ENCODE measurements at places on chromosomes 6 and 20.
A peak's percentile ranks its signal among the peaks of the same experiment; 100 is the strongest.

GRCh38 chr20:17987988-17988387 is 19.2 kb downstream of the MGME1 start:
- DNase-seq: peak; percentile 42

DNA sequence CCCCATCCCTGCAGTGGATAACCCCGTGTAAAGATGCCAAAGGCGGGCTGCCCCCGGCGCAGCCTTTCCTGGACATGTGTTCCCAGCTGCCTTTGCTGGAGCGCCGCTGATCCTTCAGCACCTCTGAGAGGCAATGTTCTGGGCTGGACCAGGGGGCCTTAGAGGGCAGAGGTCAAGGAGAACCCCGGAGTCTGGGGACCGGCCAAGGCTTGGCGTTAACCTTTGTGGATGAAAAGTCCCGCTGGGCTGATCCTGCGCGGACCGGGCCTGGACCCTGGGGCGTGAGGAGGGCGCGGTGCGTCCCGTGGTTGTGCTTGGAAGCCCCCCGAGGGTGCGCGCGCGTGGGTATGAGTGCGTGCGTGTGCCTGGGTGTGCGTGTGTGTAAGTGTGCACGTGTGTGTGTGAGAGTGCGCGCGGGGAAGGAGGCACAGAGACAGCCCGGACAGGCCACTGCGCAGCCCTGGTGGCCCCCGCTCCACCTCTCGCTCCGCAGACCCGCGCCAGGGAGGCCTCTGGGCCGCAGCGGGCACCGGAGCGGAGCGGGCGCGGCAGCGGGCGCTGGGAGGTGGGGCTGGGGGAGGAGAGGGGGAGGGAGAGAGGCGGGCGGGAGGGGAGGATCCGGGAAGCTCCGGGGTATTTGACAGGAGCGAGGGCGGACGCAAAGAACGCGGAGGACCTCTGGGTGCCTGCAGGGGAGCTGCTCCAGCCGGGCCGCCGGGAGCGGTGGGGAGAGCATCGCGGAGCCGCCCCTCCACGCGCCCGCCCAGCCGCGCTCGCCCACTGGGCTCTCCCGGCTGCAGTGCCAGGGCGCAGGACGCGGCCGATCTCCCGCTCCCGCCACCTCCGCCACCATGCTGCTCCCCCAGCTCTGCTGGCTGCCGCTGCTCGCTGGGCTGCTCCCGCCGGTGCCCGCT is at the start of gene SMOC2:
TSS of gene SMOC2 (plus strand) at position 665 of the 914 bp plus-strand sequence. CDS start at position 852, 187 bp downstream.
- DNase-seq: no peak

- DNase-seq: no peak
These were observed 62.4 kb upstream of the TMEM200A start for GRCh38 chr6:130303431-130303830.

DNA sequence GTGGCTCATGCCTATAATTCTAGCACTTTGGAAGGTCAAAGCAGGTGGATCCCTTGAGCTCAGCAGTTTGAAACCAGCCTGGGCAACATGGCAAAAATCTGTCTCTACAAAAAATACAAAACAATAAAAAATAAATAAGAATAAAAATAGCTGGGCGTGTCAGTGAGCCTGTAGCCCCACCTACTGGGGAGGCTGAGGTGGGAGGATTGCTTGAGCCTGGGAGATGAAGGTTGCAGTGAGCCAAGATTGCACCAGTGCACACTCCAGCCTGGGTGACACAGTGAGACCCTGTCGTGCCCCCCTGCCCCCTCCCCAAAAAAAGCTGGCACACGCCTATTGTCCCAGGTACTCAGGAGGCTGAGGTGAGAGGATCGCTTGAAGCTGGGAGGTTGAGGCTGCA is 35.1 kb upstream of the SRPK1 start:
- no peak for DNase-seq

- no peak for DNase-seq
These were observed 44.7 kb upstream of the ZFP64 start for GRCh38 chr20:52236292-52236691.

DNA sequence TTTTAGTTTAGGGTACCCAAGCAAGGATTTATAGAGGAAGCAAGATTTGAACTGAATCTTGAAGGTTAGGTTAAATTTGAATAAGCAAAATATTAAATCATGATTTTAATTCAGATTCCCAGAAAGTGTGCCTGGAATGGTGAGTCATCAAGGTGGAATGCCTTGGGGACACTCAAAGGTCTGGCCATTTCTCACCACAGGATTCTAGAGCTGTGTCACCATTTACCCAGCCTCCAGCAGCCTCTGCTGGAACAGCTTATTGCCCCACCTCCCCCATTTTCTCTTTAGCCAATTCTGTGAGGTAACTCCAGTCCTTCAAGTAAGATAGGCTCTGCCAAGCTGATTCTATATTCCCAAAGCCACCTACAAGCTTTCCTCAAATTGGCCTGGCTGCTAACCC is 181.4 kb downstream of the SIM1 start:
- DNase-seq: no peak

GRCh38 chr6:143026696-143027449 is 33.8 kb upstream of the AIG1 start:
- DNase-seq: peak; percentile 48

- DNase-seq: peak; percentile 84
These were observed 303 bp downstream of the MBOAT1 start for GRCh38 chr6:20211941-20212391.

- DNase-seq: no peak
These were observed 50.3 kb downstream of the OLIG3 start for GRCh38 chr6:137443901-137444300.

DNA sequence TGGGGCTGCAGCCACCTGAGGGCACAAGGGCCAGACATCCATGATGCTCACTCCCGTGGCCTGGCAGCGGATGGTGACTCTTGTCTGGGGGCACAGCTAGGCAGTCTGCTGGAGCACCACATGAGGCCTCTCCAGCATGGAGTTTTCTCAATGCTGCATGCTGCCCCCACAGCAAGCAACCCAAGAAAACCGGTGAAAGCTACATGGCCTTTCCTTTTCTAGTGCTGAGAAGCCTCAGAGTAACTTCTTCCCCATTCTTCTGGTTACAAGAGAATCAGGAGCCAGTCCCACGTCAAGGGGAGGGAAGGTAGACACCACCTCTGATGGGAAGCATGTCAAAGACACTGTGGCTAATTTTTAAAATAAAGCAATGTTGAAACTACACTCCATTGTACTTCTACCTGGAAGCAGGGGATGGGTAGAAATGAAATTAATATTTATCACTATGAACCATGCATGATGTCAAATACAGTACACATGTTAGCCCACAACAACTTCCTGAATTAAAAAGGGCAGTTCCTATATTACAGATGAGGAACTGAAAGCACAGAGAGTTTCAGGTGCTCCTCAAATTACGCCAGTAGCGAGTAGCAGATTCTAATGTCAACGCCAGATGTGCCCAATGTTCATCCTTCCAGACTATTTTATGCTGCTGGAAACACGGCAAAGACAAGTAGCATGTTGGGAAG is 101.5 kb downstream of the LAMP5 start:
- DNase-seq: no peak

- peak; percentile 54 for DNase-seq
These were observed 19.7 kb downstream of the HLA-DOB start for GRCh38 chr6:32796848-32797776.

DNA sequence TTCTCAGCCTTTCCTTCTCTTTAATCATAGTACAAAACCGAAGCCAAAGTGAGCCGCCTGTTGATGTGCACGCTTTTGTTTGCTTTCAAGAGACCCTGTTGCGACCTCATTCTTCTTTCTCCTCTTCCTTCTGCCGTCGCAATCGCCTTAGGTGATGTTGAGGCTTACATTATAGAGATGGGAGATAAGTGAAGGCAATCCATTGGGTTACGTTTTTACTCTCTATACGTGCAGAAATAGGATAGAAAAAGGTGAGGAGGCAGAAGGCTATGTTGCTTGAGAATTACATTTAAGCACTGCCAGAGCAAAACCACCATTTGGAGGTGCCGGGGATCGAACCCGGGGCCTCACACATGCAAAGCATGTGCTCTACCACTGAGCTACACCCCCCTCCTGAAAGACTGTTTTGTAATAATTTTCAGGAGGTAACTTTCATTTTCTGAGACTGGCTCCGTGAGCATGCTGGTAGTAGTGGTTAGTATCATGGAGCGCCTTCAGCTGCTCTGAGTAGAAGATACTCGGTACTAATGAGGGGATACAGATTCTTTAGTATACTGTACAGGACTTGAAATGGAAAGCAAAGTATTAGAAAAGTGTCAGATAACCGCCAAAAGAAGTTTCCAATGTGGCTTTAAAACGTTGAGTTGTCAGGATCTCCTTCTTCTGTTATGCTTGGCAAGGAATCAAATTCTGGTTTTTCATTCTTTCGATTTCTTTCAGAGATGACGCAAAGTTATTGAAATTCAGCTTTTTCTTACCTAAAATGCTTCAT is 165.6 kb downstream of the TRIM27 start:
- DNase-seq: no peak

DNA sequence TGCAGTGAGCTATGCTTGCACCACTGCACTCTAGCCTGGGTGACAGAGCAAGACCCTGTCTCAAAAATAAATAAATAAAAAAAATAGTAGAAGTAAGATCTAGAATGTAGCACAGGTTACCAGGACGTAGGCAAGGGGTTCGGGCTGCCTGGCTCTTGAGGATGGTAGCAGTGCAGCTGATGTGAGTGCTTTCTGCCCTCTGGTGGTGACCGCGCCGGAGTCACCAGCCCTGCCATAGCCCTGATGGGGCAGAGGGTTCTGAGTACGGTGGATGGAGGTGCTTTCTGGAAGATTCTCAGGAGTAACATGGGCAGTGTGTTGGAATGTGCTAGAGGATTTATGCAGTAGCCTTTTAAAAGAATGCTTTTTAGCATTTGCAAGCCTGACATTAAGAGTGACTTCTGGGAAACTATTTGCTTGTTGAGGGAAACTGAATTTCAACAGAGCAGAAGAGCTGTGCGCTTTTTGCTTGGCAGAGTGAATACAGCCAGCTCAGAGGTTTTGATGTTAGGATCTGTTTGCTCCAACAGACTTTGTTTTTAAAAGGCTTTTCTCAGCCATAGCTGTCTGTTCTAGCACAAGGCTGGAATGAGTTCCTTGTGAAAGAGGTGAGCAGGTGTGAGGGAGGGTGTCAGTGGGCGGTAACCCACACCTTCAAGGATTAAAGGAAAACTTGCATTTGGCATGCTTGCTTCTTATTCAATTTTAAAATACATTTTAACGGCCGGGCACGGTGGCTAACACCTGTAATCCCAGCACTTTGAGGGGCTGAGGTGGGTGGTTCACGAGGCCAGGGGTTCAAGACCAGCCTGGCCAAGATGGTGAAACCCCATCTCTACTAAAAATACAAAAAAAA is 65.9 kb downstream of the PTPN1 start:
- no peak for DNase-seq

DNA sequence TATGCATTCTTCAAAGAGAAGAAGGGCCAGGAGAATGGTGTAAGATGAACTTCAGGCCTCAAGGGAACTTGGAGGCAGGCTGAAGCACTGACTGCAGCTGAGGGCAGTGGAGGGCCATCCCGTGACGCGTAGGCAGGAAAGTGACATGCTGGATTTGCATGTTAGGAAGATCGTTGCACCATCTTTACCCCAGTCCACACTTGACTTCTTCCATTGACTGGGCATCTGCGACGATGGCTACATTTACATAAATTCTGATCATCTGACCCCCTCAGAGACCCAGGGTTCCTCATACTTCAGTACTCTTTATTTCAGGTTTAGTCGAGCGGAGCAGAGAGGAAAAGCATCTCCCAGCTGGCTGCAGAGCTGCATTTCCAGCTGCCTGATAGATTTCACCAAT is 180.2 kb downstream of the PTPRT start:
- no peak for DNase-seq

DNA sequence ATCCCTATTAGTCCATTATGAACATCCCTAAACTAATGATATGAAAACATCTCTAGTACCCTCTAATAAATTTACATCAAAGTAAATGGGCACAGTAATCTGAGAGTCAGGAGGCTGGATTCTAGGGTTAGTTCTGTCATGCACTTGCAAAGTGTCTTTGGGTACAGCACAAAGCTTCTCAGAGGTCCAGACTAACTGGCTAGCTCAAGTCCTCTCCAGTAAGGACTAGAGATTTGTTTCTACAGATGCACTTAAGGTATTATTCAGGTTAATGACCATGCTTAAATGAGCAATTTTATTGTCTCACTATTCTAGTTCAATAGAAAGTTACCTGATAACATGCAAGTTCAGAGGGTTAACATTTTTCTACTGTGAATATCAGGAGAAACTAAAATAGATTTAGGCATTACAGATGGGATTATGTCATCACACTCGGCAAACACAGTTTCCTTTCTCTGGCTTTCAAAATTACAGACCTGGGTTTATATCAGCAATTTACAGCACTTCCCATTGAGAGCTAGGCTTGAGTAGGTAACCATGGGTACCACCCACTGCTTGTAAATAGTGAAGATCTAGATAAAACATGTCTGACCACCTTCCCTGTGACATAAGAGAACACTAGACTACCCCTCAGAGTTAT is 402.9 kb upstream of the RUNX2 start:
- peak; percentile 14 for DNase-seq

GRCh38 chr6:126112171-126112632 is 125.9 kb downstream of the TRMT11 start:
- no peak for DNase-seq

DNA sequence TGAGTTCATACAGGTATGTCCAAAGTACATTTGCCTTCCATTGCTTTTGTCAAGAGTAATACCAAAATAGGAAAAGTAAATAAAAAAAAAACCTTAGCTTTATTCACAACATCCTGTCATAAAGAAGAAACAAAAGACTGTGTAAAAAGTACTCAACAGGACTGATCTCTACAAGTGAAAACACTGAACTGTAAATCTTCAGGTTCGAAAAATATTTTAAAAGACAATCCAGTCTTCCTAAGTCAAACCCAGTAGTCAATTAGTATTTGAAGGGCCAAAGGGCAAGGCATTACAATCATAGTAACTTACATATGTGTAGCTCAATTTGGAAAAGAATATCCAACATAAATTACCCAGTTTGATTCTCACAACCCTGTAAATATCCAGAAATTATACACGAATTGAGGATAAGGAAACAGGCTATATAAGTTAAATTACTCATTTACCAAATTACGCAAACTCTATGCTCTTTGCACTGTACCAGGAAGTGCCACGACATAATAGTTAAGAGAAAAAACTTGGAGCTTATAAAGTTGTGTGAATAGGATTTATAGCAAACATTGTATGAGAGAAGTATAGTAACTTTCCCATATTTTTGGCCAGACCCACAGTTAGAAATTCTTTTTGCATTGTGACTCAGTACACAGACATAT is 21.2 kb downstream of the PTPRK start:
- DNase-seq: no peak

DNA sequence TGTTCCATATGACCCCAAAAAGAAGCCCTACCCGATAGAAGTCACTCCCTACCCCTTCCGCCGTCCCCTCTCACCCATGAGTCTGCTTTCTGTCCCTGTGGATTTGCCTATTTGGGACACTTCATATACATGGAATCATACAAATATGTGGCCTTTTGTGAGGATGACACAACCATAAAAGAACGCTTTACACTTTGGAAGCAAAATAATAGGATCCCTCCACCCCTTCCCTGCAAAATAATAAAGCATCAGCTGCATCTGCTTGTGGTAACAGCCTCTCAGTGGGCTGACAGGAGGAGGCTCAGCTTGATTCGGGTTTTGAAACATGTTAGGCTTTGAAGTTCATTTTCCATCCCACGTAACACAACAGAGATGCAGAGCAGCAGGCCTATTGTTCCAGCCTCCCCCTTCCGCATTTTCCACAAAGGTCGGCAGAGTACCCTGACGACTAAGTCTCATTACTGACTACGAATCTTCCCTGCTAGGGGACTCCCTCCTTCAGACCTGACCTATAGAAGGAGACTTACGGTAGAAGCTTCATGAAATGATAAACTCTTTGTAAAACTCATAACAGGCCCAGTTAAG is 99.1 kb downstream of the ALDH8A1 start:
- DNase-seq: no peak

Data from T-helper 2 cell (primary cell).